ENCODE measurements at places on chromosomes 11 and 22.

- no peak for DNase-seq
Observed at GRCh38 chr22:46084376-46084775, 66.0 kb upstream of the PPARA start.

GRCh38 chr11:69104212-69104855, 51.4 kb upstream of the SMIM38 start:
- no peak for DNase-seq

- DNase-seq, result no peak
Observed at GRCh38 chr11:20134991-20135736, 25.1 kb downstream of the DBX1 start.

DNA sequence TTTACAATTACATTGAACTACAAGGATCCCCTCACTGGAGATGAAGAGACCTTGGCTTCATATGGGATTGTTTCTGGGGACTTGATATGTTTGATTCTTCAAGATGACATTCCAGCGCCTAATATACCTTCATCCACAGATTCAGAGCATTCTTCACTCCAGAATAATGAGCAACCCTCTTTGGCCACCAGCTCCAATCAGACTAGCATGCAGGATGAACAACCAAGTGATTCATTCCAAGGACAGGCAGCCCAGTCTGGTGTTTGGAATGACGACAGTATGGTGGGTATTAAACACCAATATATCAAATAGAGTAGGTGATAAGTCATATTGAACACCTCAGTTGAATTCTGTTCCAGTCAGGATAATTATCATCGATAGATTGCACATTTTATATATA, 4.4 kb downstream of the FBXO7 start:
- DNase-seq, result no peak

GRCh38 chr11:44816761-44817160, 90.0 kb downstream of the TSPAN18 start:
- DNase-seq, result no peak

DNA sequence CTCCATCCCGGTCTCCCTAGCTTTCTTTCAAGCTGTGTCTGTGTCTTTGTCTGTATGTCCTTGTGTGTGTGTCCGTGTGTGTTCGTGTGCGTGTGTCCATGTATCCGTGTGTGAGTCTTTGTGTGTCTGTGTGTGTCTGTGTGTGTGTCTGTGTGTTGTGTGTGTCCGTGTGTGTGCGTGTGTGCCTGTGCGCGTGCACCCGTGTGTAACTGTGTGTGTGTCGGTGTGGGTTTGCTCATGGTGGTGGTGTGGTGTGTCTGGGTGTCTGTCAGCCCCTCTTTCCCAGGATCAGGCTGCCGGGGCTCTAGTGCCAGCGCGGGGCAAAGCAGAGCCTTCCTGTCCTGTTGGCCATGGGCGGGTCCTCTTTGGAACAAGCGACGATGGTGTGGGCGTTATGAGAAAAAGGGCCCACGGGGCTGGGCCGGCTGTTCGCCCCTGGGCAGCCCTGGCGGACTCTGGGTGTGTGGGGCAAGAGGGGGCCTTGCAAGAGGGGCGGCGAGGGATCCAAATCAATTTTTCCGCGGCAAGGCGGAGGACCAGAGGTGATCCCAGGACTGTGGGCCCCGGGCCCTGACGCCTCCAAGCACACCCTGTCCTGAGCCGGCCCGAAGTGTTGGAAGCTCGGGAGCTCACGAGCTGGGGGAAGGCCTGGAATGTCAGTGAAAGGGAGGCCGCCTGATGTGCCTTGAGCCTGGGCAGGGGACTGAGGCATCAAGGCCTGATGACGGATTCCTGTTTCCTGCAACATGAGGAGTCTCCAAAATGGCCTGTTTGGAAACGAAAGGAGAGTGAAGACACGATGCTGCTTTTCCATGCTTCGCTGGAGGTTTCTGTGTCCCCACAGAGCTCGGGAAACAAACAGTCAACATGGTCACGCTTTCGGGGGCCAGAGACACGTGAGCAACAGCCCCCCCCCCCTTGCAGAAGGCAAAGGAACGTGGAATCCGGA, 3929.2 kb upstream of the OR11H1 start:
- DNase-seq, result no peak

- DNase-seq, result no peak
Observed at GRCh38 chr11:123255909-123256308, 60.9 kb upstream of the CLMP start.

DNA sequence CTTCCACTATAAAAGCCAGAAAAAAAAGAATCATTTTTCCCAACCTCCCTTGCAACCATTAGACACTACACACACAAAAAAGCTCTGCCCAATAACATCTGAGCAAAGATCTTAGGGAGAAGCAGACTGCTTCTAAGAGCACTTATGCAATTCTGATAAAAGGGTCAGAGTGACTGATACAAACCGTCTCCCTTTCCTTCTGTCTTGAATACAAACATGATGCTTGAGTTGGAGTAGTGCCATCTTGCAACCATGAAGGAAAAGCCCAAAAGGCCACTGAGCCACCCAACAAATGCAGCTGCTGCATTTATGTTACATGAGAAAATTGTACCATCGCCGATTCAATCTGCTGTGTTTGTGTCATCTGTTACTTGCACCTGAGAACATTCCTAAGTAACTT, 47.6 kb upstream of the EED start:
- DNase-seq, result no peak

- DNase-seq, result no peak
Observed at GRCh38 chr11:44973632-44974401, 23.1 kb upstream of the TP53I11 start.

DNA sequence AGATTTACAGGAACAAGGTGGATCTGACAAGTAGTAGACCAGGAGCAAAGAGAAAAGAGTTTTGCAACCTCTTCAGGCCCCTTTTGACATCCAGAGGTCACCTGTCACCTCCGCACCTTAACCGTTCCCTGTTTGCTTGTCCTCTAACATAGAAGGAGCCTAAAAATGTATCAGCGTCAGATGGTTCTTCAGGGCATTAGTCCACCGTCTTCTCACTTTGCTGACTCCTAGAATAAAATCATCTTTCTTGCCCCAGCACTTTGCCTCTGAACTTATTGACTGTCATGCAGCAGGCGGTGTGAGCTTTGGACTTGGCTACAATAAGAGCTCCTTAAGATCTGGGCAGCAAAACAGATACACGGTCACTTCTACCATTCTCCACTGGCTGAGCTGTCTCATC, 339.7 kb upstream of the B3GAT1 start:
- DNase-seq, result no peak

DNA sequence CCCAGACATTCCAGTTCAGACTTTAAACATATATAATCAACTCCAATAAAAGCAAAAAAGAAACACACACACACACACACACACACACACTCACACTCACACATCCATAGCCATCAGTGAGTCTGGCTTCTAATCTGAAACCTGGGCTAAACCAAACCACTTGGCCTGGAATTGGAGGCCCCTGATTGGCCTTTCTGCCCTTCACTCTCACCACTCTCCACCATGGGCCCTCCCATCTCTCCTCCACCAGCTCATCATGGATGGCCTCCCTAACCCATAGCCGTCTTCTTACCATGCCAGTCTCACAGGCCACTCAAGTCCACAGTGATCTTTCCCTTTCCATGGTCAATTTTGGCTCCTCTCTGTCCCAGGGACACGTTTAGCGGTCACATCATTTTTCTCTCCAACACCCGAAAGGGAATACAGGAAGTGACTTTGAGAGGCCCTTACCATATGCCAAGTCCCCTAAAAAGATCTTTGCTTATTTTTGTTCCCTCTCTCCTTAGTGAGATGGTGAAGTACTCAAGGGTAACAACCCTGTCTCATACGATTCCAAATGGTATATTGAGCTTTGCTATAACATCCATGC, 66.6 kb downstream of the ENDOD1 start:
- DNase-seq, result no peak

GRCh38 chr11:88266919-88267318, 70.6 kb downstream of the CTSC start:
- DNase-seq, result no peak

DNA sequence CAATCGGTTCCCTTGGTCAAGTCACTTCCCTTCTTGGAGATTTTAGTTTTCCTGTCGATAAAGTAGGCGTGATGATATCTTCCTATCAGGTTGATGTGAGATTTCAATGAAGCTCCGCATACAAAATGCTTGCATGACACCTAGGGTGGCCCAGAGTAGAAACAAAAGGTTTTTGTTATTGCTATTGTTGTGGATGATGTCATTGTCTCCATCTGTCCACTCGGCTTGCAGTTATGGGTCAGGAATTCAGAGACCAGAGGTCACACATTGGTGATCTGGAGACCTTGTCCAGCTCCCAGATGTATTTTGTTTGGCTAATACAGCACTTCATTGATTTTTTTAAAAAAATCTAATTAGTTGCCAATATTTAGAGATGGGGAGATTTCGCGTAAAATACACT, 382.1 kb downstream of the MN1 start:
- DNase-seq, result no peak

GRCh38 chr11:116310226-116310625, 462.6 kb downstream of the BUD13 start:
- DNase-seq, result no peak

DNA sequence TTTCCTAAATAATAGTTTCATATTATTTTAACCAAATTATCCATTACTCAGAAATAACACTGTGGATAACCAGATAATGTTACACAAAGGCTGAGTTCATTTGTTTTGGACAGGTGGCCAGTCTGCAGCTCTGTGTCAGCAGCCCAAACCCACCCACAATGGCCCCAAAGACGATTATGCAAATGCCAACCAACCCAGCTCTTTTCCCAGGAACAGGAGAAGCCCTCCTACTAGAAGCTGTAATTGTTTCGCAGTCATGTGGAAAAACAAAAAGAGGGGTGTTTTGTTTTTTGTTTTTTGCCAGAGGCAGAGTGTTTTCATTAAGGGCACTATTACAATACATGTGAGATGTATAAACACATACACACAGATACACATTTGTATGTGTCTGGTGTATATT, 102.1 kb downstream of the FCHSD2 start:
- no peak for DNase-seq

- DNase-seq, result no peak
Observed at GRCh38 chr11:745428-745827, 1.8 kb upstream of the TALDO1 start.

GRCh38 chr22:35470903-35471321, 69.7 kb upstream of the RASD2 start:
- no peak for DNase-seq

- no peak for DNase-seq
Observed at GRCh38 chr22:38468443-38469305, 778 bp downstream of the KDELR3 start.

DNA sequence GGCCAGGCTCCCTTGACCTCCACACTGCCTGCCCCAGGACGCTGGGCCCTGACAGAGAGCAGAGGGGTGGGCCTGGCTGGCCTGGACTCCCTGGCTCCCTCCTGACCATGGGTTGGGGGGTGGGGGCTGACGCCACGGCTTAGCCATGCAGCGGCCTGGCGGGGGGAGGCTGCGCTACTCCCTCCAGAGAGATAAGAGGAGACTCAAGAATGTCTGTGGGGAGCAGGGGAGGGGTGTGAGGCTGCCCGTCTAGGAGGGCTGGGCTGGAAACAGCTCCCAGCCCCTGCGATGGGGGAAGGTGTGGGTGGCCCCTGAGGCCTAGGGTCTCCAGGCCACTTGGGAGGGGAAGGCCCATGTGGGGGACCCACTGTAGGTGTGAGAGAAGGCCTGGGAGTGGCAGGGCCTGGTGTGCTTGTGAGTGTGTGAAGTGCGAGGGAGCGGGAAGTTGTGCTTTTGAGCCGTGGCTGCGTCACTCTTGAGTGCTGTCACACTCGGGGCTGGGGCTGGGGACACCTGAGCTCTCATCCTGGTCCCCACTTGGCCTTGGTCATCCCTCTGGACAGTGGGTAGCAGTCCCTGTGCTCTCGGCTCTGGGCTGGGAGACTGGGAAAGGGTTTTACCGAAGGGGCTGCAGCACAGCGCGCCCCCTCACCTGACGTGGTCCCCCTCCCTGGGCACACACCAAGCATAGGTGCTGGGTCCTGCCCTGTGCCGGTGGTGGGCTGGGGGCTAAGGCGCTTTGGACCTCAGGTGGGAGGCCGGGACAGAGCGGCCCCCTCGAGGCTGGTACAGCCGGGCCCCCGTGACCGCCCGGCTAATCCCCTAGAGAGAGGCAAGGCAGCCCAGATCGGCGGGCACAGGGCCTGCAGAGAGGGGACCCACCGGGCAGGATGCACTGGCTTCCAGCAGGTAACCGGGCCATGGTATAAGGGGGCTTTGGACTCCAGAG, 2.4 kb downstream of the MYRF start:
- DNase-seq, result no peak
